NCI-H146 (cell line): ENCODE measurements at places on chromosomes 3 and 15.

DNA sequence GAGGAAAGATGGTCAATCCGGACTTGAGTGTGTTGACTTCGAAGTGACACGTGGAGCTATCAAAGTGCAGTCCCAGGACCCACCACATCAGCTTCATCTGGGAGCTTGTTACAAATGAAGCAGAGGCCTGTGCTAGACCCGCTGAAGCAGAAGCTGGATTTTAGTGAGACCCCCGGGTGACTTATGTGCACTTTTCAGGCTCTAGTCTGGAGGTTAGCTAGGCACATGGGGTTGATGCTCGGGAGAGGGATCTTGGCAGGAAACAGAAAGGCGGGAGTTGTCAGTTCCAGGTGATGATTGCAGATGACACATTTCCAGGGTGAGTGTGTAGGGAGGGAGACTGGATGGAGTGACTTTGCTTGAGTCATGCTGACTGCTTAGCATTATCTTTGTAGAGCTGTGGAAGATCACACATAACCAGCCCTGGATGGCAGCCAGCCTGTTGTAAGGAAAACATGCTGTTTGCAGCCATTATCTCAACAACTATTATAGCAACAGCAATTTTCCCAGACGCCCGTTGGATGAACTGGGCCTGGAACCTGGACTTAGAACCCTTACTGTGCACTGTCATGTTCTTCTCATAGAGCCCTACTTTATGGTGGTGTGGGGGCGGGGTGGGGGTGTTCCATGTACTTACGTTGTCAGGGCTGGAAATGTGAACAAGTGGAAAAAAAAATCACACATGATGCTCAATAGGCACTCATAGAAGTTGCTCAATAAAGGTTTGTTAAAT lies 122.4 kb downstream of the THSD4 start:
- DNase-seq, result peak; percentile 39

DNA sequence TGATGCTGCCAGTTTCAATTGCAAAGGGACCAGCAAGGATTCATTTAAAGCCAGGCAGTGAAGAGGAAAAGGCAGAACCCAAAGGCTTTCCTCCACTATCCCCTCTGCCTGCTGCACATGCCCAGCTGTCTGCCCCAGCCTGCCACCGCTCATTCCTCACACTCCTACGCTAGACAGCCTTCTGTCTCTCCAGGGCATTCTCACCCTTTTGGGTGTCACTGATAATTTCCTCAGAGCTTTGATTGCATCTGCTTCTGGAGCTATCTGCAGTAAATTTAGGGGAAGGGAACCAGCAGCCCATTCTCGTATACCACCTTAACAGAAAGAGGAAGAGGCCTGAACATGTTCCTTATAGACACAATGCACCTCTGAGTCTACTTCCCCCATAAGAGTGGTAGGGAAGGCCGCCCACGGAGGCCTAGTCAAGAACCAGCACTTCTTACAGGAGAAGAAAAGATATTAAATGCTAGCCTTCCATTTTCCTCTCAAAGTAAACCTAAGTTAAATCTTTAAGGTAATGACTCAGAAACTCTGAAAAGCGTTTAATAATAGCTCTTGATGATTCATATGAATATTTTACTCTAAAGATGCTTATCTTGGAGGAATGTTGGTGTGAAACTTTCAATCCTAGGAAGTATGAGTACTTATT lies 20.9 kb downstream of the NUDT16 start:
- DNase-seq, result no peak

GRCh38 chr3:9168241-9168741 lies 81.2 kb downstream of the SRGAP3 start:
- peak; percentile 6 for DNase-seq

DNA sequence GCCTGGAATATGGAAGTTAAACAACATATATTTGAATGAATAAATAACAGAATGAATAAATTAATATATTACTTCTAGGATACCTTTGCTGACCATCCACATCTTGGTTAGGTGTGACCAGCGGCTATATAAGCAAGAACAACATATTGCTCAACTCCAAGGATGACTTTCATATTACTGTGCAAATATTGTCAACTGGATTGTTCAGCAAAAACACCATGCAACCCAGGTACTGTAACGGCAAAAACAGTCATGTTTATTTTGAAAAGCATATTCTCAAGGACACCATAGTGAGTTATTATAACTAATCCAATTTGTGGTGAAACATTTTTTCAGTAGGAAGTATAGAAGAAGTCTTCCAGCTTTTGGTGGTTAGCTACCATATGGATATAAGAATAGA lies 907.9 kb downstream of the IGSF11 start:
- DNase-seq, result no peak

- DNase-seq, result no peak
These were observed 18.8 kb downstream of the PLXNB1 start for GRCh38 chr3:48411041-48411588.

DNA sequence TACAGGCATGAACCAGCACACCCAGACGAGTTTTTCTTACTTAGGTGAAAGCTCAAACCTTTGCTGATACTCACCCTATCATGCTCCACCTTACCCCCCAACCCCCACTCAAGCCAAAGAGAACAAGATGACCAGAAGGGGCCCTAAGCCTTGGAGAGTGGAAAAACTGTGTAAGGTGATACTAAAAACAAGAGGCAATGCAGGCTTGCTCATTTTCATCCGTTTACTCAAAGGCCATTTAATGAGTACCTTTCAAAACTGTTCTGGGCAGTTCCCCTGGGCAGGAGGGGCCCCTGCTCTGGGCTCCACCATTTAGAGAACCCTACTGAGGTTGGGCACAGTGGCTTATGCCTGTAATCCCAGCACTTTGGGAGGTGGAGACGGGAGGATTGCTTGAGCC lies 6.7 kb downstream of the TYRO3 start:
- no peak for DNase-seq

GRCh38 chr3:14300721-14301399 lies 101.5 kb upstream of the SLC6A6 start:
- no peak for DNase-seq

DNA sequence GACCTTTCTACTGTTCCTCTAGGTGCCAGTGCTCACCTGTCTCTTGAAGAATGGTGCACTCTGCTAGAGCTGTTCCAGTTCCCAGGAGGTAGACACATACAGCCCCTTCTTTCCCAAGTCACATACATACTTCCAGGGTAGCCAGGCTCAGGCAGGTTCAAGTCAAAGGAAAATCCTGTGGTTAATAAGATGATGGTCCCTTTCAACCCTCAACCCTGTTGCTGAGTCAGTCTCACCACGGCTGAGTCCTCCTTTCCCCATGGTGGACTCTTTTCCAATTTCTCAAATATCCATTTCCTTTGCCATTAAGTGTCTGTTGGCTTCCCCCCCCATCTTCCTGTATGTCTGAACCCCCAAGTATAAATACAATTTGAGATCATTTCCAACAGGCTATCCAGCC lies 56.1 kb upstream of the ACAN start:
- DNase-seq, result no peak

DNA sequence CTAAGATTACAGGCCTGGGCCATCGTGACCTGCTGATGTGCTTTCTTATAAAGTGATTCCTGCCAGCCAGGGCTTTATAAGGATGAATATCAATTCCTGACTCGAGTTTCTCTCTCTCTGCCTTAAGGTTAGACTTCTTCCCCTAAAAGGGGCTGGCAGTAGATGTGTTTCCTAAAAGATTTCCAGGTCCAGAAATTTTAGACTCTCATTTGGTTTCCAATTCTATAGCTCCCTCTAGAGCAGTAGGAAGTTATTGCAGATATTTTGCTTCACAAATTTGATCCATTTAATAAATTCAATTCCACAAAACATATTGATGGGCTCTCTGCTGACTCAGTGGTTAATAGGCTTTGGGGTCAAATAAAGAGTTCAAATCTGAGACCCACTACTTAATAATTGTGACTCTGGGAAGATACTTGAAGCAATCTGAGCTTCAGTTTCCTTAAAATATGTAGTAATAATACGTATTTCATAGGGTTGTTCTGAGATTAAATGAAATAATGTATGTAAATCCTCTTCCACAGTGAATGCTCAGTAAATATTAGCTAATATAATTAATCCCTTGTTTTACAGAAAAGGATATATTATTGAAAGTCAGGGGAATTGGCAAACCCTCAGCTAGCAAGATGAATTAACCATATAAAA lies 2.1 kb downstream of the TRIM69 start:
- peak; percentile 17 for DNase-seq

- no peak for DNase-seq
These were observed 317.0 kb upstream of the TPRG1 start for GRCh38 chr3:188854772-188855149.

- DNase-seq, result no peak
These were observed 301.9 kb downstream of the IL20RB start for GRCh38 chr3:137259701-137260100.

GRCh38 chr15:22811640-22812039 lies 25.2 kb downstream of the NIPA1 start:
- DNase-seq, result peak; percentile 7

DNA sequence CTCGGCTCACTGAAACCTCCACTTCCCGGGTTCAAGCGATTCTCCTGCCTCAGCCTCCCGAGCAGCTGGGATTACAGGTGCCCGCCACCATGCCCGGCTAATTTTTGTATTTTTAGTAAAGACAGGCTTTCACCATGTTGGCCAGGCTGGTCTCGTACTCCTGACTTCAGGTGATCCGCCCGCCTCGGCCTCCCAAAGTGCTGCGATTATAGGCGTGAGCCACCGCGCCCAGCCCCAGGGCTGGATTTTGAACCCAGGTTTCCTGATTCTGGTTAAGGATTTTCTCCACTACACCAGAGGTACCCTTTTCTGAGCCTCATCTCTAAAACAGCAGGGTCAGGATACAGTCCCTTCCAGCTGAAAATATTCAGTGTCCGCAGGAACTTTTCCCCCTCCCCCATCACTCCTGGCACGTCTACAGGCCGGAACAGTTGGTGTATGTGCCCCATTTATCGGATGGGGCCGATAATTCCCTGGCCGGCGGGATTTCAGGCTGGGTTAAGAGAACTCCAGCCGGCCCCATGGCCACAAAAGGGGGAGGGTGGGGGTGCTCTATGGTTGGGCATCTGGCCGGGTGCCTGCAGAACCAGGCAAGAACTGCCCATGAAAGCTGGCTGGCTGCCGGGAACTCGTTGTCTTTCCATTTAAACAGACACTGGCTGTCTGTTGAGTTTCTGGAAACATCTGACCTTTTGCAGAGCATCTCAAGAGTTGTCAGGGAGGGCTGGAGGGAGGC lies 26.8 kb upstream of the SEMA4B start:
- DNase-seq, result no peak

GRCh38 chr15:89101302-89102193 lies 13.3 kb downstream of the ABHD2 start:
- peak; percentile 19 for DNase-seq

- DNase-seq, result no peak
These were observed 10.5 kb upstream of the SCAANT1 start for GRCh38 chr3:63922491-63923199.

- no peak for DNase-seq
These were observed 235.9 kb upstream of the GBE1 start for GRCh38 chr3:81997390-81997789.

- DNase-seq, result no peak
These were observed 40.0 kb downstream of the CRTAP start for GRCh38 chr3:33153782-33154181.

GRCh38 chr15:38072348-38073177 lies 138.1 kb downstream of the TMCO5A start:
- peak; percentile 71 for DNase-seq

GRCh38 chr3:57951066-57951882 lies 56.9 kb upstream of the FLNB start:
- DNase-seq, result no peak

DNA sequence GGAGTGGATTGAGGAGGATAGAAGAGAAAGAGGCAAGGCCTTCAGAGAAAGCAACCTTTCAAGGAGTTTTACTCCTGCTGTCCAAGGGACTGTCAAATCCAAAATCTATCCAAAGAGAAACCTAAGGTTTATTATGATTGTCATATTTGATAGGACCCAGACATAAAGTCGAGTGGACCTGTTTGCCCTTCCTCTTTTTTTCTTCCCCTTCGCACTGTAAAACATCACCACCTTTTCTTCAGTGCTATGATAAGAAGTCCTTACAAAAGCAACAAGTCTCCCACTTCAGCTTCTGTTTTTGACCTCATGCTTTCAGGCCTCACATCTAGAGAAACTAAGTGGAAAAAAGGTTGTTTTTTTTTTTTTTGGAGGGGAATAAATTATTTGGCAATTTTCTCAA lies 73.0 kb downstream of the TRPC1 start:
- no peak for DNase-seq

GRCh38 chr3:61768284-61769037 lies 207.1 kb downstream of the PTPRG start:
- DNase-seq, result no peak

- peak; percentile 88 for DNase-seq
These were observed 1.2 kb upstream of the LRRC34 start for GRCh38 chr3:169813757-169814517.

DNA sequence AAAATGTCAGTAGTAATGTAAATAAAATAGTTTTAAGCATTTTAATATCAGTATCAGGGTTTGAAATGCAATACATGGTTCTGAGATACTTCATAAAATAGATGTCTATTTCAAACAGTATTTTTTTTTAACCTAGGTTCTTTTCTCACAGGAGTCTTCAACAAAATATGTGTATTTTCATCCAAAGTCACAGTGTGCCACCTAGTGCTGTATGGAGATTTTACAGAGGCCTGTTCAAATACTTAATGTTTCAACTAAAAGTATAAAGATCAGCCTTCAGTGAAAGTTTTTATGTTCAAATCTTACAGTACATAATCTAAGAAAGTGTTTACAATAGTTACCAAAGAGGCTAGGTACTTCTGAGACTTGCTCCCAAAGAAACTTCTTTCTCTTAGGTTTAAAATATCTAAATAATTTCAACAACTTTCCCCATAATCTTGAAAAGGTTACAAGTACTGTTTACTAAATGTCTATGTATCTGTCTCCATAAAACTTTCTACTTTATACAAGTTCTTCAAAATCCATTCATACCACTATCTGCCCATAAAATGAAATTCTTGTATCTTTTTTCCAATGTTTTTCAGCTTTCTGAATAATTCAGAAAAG lies 38.3 kb downstream of the SCAPER start:
- no peak for DNase-seq

DNA sequence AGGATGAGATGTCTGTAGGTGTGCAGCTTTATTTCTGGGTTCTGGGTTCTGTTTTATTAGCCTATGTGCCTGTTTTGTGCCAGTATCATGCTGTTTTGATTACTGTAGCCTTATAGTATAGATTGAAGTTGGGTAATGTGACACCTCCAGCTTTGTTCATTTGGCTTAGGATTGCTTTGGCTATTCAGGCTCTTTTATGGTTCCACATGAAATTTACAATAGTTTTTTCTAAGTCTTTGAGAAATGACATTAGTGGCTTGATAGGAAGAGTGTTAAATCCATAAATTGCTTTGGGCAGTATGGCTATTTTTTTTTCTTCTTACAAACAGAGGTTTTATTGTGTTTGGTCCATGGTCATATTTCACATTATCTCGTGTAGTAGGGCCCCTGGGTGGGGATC lies 285.8 kb upstream of the GADL1 start:
- DNase-seq, result no peak
